ENCODE measurements at places on chromosomes 16 and 17. TPM values are rescaled to one million over a fixed set of nuclear protein-coding genes. Genes with fewer than 3 reads are reported as not detected.

GRCh38 chr17:59027750-59028149 lies 78.9 kb downstream of the TRIM37 start:
- H3K36me3 ChIP-seq, result no peaks in the 10 kb centered on the region
- H3K27ac ChIP-seq, result no peak overlapping the region
- no peaks in the 10 kb centered on the region for H3K4me1 ChIP-seq
- H3K4me3 ChIP-seq, result no peak overlapping the region
- no peak for DNase-seq
- H3K27me3 ChIP-seq, result no peaks in the 10 kb centered on the region

DNA sequence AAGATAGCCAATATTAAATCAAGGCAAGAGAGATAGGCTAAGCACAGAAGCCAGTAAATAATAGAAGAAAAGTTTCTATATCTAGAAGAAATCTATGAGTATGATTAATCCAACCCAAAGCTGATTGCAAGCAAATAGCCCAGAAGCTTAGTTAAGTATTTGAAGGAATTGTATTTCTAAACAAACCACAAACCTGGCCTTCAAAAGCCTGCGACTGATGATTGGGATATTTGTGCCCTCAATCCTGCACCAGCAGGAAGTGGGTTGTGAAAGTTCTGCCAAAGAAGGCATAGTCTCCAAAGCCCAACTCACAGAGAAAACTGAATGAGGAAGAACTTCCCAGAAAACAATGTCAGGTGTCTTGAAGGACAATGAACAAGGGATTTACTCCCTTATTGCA lies 114.5 kb upstream of the C17orf78 start:
- H3K36me3 ChIP-seq, result peaks cover 6% of the 10 kb centered on the region
- no peaks in the 10 kb centered on the region for H3K4me1 ChIP-seq
- H3K4me3 ChIP-seq, result no peak overlapping the region
- H3K27ac ChIP-seq, result no peak overlapping the region
- no peak for DNase-seq

DNA sequence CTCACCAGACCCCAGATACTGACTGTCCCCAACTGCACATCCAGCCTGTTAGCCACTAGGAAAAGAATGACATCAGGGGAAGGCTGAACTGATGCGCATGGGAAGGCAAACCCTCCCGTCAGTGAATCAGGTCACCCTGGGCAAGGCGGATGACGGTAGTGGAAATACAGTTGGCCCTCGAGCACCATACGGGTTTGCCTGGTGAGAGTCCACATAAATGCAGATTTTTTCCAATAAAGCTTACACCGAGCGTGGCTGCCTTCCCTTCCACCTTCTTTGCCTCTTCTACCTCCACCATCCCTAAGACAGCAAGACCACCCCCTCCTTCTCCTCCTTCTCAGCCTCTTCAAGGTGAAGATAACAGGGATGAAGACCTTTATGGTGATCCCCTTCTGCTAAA lies 236.1 kb upstream of the TNRC6C start:
- no peak for DNase-seq
- no peaks in the 10 kb centered on the region for H3K4me1 ChIP-seq
- H3K27me3 ChIP-seq, result no peaks in the 10 kb centered on the region
- no peaks in the 10 kb centered on the region for H3K36me3 ChIP-seq
- H3K27ac ChIP-seq, result no peak overlapping the region

The KRTAP4-9 gene
- total RNA-seq, result not detected

The PPP1R27 gene
- total RNA-seq, result 0.93 TPM
